ENCODE measurements at places on chromosomes 2 and 18.

DNA sequence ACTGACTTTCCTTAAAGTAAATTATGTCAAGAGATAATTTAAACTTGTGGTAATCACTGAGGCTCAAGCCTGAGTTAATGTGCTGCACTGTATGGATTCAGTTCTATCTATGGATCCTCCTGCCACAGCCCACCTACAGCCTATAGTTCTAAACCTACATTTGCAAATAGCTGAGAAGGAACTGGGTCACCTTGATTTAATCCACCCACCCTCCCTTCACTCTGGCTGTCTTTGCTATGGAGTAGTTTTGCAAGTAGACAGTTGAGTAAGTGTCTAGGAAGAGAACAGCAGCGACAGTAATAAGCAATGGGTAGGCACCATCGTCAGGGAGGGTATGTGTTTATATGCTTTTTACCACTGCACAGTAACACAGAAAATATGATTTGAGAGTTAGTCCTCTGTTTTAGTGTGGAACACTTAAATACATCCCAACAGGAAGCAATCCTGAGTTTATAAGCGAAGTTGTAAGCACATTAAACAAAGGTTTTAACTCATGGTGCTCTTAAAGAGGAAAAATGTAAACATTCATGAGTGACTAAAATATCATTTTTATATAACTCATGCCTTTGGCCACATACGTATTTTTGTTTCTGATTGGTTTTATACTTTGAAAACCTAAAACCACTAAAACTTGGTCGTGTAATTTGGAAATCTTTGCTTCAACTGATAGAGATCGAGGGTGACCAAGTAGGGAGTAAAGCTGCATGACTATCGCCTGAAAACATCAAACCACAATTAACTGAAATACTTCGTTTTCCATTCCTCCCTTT lies 36.3 kb upstream of the CHRNA1 start:
- DNase-seq: no peak

GRCh38 chr2:200408428-200409316 lies 101.2 kb downstream of the KCTD18 start:
- DNase-seq: no peak

DNA sequence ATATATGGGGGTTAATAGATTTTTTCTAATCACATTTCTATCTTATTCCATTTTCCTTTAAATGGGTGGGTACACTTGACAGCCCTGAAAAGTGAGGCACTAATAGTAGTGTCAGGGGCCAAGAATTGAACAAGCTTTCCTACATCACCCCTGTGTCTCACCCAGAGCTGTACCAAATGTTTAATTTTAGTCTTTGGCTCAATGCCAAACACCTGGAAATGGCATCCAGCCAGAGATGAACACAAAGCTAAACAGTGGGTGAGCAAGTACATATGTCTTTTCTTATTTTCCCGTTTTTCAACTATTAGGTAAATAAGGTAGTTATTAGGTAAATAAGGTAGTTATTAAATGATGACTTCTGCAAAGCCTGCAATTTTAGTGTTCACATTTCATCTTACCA lies 276.3 kb upstream of the ERBB4 start:
- DNase-seq: no peak

GRCh38 chr2:2590841-2591541 lies 259.9 kb upstream of the MYT1L start:
- no peak for DNase-seq

DNA sequence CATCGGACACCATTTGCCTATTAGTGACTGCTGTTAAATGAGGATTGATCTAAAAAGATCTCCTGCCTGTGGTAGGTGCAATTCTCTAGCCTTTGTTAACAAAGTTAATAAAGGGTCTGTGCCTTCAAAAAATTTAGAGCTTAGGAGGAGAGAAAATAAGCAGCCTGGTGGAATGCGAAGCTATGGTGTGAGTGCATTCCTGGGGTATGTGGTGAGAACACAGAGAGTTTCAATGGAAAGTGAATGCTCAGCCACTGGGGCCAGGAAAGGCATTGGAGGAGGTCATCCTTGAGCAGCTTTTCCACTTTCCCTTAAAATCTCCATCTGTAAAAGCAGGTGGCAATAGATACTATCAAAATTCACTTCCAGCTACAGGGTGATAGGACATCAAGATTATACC lies 331.2 kb upstream of the LRATD1 start:
- DNase-seq: no peak

- DNase-seq: no peak
These were observed 136.7 kb downstream of the CDCA7 start for GRCh38 chr2:173491418-173491817.
